ENCODE measurements at places on chromosomes 5 and 9. TPM values are rescaled to one million over a fixed set of nuclear protein-coding genes. Genes with fewer than 3 reads are reported as not detected.

GRCh38 chr9:27535701-27536118 lies 6.1 kb upstream of the MOB3B start:
- DNase-seq = no peak

DNA sequence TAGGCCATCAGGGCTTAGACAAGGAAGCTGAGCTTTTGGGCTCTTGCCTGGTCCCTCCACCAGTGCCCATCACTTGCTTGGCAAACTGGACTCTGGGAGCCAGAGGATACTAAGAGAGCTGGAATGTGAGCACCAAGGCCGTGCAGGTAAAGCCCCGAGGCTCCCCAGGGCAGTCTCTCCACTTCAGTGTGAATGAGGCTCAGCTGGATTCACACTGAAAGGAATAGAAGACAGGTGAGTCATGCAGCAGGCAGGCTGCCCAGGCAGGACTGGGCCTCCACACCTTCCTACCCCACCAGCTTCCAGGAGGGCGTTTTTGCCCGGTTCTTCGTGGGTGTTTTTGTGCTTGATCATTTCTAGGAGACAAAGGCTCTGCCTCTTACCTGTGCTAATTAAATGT lies 7.3 kb upstream of the CTSV start:
- DNase-seq = no peak

DNA sequence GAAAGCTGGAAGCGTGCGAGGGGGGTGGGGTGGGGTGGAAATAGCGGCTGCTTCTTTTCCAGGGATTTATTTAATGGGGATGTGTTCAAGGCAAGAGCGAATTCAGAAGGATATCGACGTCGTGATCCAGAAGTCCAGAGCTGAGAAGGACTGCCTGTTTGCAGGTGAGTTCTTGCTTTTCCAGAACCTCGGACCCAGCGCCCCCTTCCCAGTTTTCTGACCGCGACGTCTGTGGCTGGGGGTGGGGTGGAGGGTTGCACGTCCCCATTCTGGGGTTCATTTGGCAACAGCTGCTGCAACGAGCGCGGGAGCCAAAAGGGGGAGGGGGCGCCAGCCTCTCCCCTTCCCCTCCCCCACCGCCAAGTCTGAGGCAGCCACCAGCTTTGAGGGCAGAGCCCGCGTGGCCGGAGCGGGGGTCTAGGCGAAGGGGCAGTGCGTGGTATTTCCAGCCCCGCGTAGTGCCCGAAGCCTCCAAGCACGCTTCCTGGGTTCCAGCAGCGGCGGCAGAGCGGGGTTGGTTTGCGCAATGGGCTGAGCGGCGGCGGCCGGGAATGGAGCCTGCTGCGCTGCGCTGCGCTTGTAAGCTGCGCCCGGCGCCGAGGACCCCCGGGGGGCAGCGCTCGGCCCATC lies 701 bp downstream of the PARP8 start:
- no peak for DNase-seq

DNA sequence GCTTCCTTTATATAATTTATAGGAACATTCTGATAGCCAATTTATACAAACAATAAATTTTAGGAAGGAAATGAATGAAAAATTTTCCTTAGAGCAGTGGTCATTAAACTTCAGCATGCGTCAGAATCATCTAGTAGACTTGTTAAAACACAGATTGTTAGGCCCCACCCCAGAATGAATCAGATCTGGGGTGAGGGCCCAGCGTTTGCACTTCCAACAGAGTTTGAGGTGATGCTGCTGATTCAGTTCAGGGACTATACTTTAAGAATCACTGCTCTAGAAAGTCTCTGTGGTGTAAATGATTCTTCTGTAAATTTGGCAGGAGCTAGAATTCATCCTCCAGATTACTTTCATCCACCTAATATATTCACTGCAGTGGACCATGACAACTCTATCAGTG lies 80.4 kb downstream of the SLC12A2 start:
- no peak for DNase-seq

ELAVL2 gene
- polyA plus RNA-seq = 1.3 TPM

IL3 gene
- not detected for polyA plus RNA-seq

MELK gene
- 7.2 TPM for polyA plus RNA-seq

Data from forelimb muscle (tissue), 1 donor.